Skeletal muscle cell (primary cell): ENCODE measurements at places on chromosomes 1 and 21.

GRCh38 chr1:165842671-165843129, 15.3 kb downstream of the UCK2 start:
- no peak for DNase-seq

- no peak for DNase-seq
Observed at GRCh38 chr1:167915569-167915968, 1.6 kb upstream of the ADCY10 start.

GRCh38 chr1:97999320-97999719, 78.5 kb upstream of the DPYD start:
- peak; percentile 63 for DNase-seq

- peak; percentile 89 for DNase-seq
Observed at GRCh38 chr1:231359113-231359512, 21.0 kb downstream of the SPRTN start.

GRCh38 chr1:238474263-238474662, 583.5 kb upstream of the ZP4 start:
- no peak for DNase-seq

DNA sequence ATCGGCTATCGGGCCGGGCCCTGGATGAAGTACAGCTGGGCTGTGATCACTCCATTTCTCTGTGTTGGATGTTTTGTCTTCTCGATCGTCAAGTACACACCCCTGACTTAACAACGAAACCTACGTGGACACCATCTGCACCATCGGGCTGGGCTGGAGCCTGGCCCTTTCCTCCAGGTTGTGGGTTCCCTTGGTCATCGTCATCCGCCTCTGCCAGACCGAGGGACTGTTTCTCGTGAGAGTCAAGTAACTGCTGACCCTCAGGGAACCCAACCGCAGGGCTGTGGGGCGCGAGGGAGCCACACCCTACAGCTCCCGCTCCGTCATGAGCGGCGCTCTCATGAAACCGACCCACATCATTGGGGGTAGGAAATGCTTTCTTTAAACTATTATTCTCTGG, 842.4 kb upstream of the TMPRSS15 start:
- DNase-seq, result no peak

DNA sequence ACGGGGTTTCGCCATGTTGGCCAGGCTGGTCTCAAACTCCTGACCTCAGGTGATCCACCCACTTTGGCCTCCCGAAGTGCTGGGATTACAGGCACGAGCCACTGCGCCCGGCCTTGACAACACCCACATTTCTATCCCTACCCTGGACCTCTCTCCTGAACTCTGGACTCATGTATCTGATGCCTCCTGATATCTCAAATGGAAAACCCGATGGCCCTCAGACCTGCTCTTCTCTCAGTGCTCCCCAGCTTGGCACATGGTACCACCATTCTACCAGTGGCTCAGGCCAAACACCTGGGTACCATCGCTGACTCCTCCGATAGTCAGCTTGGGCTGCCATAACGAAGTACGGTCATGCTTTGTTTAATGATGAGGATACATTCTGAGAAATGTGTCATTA, 8.5 kb upstream of the RHBG start:
- DNase-seq, result no peak

DNA sequence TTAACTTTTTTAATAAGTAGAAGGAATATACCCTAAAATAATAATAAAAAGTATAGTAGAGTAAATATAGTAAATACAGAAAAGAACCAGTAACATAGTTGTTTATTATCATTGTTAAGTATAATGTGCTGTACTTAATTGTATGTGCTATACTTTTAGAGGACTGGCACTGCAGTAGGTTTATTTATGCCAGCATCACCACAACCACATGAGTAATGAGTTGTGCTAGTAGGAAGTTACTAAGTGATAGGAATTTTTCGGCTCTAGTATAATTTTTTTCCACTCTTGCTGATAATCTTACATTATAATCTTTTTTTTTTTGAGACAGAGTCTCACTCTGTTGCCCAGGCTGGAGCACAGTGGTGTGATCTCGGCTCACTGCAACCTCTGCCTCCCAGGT, 71.6 kb downstream of the IVNS1ABP start:
- no peak for DNase-seq

DNA sequence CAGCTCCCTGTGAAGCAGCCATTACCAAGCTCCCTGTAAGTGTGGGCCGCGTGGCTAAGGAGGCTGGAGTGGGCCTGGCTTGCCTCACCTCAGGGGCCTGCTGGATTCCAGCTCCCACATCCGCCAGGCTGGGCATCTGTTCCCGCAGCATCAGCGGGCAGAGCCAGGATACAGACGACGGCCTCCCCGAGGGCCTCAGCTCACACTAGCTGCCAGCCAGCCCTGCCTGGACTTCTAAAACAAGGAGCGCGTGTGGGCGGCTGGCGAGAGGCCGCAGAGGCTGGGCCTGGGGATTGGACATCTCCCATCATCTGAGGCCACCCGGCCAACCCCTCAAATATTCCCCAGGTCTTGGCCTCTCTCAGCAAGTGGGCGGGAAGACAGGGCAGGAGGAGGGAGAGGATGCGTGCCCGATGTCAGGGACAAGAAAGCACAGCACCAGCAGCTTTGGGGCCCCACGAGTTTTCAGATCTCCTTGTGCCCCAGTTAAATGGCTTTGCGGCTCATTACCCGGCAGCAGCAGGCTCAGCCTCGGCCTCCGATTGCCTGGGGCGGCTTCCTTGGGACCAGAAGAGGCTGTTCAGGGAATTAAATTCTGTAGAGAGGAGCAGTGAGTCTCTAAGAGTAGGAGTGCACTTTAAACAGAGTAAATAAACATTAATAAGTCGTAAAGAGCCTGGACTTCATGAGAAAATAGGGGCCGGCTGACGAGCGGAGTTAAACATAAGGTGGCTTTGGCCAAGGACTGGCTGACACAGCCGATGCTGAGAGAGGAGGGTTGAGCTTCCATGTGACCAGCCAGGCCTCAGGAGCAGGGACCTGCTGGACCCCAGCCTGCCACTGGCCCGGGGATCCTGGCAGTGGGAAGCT, 208.9 kb upstream of the C1orf174 start:
- no peak for DNase-seq

DNA sequence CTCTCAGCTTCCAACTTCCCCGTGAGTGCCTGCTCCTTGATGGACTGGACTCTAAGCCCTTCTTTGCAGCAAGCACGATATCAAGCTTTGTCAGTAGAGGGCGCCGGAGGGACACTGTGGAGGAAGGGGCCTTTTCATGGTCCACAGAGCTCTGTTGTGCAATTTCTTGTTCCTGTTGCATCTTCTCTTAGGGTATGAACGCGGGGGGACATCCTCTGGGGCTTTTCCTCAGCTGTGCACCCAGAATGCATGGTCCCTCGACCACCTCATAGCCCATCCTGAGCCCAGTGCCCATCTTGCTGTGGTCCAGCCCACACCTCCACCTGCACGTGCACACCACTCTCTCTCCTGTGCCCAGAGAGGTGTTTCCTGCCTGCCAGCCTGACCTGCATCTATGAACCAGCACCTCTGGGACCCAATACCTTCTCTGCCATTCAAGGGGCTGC, 556.8 kb downstream of the PTPRU start:
- peak; percentile 25 for DNase-seq

DNA sequence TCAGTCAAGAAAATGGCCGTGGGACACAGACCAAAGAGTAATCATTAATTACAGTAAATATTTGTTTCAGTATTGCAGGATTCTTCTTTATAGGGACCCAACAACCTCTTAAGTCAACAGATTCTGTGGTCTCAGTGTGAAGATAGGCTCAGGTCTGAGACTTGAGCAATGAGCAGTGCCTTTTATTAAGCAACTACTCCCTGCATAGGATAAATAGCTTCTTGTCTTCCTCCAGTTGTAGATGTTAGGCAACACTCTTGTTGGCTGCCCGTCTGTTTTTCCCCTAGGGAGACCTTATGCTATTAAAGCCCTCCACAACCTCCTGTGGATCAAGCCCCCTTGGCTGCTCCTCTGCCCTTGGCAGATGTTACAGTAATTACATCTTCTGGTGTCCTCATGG, 1.8 kb upstream of the OMA1 start:
- no peak for DNase-seq

DNA sequence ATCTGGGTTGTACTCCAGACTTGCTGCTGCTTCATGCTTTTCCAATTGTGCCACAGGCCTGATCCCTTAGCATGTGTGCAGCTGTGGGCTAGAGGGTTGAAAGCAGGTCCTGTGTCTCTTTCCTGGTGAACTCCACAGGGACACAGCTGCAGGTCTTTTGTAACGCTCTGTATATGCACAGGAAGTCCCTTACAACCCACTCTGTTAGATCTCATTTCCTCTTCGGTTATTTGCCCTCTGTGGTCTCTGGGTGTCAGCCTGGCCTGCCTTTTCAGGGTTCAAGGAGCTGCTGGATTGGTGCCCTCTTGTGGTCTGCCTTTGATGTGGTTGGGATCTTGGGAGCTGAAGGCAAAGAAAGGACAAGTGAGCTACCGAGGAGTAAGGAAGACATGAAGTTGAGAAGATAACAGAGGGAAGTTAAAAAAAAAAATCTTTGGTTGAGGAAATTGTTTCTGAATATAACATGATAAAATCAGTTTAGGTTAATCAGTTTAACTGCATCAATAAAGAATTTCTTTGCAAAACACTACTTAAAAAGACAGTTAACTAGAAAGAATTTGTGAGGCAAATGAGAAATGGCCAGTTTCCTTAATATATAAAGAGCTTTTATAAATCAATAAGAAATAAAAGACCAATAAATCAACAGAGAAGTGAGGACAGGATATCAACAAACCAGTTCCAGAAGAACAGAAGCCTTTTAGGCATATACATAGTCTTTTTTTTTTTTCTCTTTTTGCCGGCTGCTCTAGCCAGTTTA, 44.1 kb downstream of the UCK2 start:
- DNase-seq, result no peak
